Activated CD8-positive, alpha-beta T cell treated with anti-CD3 and anti-CD28 coated beads, Interleukin-2, amount 10 ng/mL, durations not matched to agents 7 days and 5 days (primary cell): ENCODE measurements at places on chromosomes 7 and 10. TPM values are rescaled to one million over a fixed set of nuclear protein-coding genes. Genes with fewer than 3 reads are reported as not detected.
A peak's percentile ranks its signal among the peaks of the same experiment; 100 is the strongest.

DNA sequence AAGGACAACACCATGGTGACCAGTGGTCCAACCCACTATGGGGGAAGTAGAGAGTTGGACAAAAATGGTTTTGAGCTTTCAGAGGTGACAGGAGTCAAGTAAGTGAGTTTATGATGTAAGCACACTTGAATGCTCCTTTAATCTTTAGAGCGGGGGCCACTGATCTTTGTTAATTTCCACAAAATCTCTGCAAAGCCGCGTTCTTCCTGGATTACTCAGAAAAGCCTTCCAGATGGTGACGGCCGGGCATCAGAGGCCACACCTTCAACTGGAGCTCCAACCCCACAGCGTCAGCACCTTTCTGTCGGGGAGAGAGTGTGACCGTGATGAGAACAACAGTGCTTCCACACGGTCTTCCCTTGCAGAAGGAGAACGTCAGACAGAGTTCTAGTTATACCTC is 35.2 kb upstream of the KLF6 start:
- no peak overlapping the region for H3K27ac ChIP-seq
- H3K4me1 ChIP-seq, result peaks cover 15% of the 10 kb centered on the region
- no peak for DNase-seq
- H3K27me3 ChIP-seq, result no peaks in the 10 kb centered on the region
- peaks cover 4% of the 10 kb centered on the region for H3K36me3 ChIP-seq
- H3K4me3 ChIP-seq, result no peak overlapping the region

DNA sequence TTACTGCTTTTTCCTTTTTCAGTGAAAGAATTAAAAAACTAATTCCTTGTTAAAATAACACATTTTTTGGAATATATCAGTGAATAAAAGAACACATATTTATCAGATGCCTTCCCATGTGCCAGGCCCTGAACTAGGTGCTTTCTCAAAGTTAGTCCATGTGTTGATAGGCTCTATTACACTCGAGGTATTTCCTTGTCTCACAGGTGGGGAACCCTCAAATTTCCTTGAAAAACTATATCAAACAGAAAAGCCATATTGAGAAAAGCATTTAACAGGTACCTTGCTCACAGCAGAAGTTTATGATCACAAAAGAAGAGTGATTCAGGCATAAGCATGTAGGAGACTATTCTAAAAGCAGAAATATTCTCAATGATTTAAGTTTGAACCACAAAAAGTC is 75.6 kb upstream of the OGDHL start:
- no peaks in the 10 kb centered on the region for H3K27me3 ChIP-seq
- no peak overlapping the region for H3K27ac ChIP-seq
- DNase-seq, result no peak

GRCh38 chr7:84744385-84744784 is 442.5 kb downstream of the SEMA3D start:
- H3K4me1 ChIP-seq, result no peaks in the 10 kb centered on the region
- no peak overlapping the region for H3K27ac ChIP-seq
- H3K4me3 ChIP-seq, result no peak overlapping the region
- H3K27me3 ChIP-seq, result no peaks in the 10 kb centered on the region

DNA sequence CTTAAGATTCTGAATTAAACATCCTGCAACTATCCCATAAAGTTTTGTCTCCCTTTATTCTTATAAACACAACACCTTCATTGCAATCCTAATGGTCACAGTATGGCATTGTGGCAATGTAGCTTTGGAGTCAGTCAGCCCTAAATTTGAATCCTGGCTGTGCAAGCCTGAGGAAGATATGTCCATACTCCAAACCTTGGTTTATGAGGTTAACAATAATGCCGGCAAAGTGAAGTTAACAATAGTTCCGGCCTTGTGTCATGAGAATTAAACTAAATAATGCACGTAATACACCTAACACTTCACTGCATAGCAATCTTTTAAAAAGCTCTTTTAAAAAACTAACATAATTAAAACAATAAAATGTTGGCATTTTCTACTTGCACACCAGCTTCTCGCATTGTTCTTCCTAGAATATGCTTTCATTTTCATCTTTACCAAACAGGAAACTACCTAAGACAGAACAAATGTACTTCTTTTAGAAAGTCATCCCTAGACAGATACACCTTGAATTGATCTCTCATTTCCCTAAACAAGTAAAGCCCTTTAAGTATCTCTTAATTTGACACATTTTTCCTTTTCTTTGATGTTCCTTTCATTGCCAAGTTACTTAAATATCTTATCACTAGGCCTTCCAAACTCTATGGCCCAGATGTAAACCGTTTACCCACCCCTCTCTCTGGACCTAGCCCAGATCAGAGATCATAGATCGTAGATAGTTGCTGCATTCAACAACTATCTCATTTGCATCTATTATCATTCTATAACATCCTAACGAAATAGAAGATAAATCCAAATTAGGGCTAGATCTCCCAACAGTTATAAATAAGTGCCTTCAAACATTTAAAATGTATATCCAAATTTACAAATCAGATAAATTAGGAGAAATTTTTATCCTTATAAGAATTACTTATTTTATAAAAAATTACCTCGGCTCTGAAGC is 66.7 kb downstream of the CREB3L2 start:
- no peaks in the 10 kb centered on the region for H3K27me3 ChIP-seq
- no peak for DNase-seq
- H3K27ac ChIP-seq, result peak overlapping the region; percentile 92

GRCh38 chr10:22324413-22324812 is 3.5 kb downstream of the BMI1 start:
- peak overlapping the region; percentile 81 for H3K4me3 ChIP-seq
- H3K36me3 ChIP-seq, result peaks cover 31% of the 10 kb centered on the region
- H3K27me3 ChIP-seq, result peaks cover 43% of the 10 kb centered on the region
- H3K27ac ChIP-seq, result no peak overlapping the region
- peaks cover 47% of the 10 kb centered on the region for H3K4me1 ChIP-seq
- no peak for DNase-seq

DNA sequence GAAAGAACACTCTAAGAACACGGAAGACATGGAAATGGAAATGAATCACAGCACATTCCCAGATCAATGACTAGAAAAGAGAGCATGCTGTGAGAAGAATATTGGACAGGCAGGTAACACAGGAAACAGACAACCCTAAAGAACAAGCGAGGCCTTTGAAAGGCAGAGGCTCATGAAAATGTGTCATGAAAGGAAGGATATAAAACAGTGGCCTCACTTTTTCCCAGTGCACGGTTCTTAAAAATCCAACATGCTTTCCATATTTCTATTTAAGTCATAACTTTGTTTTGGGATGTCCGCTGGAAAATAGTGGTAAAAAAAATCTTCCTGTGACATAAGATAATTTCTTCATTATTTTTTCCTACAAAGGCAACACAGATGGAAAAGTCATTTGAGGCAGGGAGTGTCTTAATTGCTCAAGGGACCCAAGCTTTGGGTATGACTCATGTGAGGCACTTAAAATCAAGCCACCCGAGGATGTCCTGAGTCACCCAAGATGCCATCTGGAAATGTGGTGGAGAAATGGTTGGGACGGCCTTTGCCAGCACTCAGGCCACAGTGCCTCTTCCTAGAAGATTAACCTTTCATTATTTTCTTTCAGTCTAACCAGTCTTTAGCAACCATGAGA is 17.0 kb downstream of the ITIH5 start:
- H3K4me1 ChIP-seq, result no peaks in the 10 kb centered on the region
- H3K27ac ChIP-seq, result no peak overlapping the region
- no peak for DNase-seq
- H3K27me3 ChIP-seq, result peaks cover 23% of the 10 kb centered on the region
- no peaks in the 10 kb centered on the region for H3K36me3 ChIP-seq

DNA sequence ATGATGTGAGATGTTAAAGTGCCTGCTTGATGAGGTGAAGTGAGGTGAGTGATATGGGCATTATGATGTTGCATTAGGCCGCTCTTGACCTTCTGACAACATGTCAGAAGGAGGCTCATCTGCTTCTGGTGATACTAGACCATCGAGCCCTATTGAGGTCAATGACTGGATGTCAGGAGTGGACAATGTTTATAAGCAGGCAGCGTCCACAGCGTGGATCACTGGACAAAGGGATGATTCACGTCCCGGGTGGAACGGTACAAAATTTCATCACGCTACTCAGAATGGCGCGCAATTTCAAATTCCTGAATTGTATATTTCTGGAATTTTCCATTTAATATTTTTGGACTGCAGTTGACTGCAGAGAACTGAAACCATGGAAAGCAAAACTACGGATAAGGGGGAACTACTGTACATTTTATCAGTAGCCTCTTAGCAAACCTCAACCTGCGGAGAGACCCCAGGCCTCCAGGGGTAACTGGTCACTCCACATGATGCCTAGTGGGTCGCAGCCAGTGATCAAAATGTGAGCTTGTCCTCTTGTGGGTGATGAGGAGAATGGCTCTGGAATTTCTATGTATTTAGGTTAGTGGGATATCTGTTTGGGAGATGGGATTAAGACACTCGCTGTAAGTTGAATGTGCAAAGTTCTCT is 5.7 kb upstream of the ZCCHC24 start:
- DNase-seq, result no peak
- H3K4me3 ChIP-seq, result no peak overlapping the region
- peaks cover 7% of the 10 kb centered on the region for H3K4me1 ChIP-seq

- no peaks in the 10 kb centered on the region for H3K4me1 ChIP-seq
- no peaks in the 10 kb centered on the region for H3K36me3 ChIP-seq
- H3K27me3 ChIP-seq, result no peaks in the 10 kb centered on the region
- no peak overlapping the region for H3K4me3 ChIP-seq
- no peak for DNase-seq
Measured at GRCh38 chr7:83347945-83348444, 185.3 kb upstream of the PCLO start.

DNA sequence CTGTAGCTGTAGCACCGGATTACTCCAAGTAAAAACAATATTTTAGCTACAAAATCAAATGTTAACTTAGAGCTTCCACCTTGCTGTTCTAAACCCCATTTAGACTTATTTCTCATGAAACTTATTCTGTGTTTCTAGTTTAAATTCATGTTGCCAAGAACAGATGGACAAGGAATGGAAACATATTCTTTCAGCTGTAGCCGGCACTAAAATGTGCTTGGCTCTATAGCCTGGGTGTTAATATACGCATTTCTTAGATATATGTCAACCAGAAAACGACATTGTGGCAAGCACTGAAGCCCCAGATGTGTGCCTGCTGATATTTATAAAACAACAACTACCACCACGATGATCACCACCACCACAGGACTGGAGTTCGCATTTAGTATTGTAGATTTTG is 190.3 kb upstream of the ETV1 start:
- H3K27me3 ChIP-seq, result no peaks in the 10 kb centered on the region
- no peak for DNase-seq
- H3K4me3 ChIP-seq, result no peak overlapping the region

- H3K4me1 ChIP-seq, result no peaks in the 10 kb centered on the region
- no peak overlapping the region for H3K27ac ChIP-seq
- no peaks in the 10 kb centered on the region for H3K36me3 ChIP-seq
- H3K27me3 ChIP-seq, result no peaks in the 10 kb centered on the region
- no peak for DNase-seq
Measured at GRCh38 chr10:123309731-123310130, 155.5 kb downstream of the BUB3 start.

GRCh38 chr10:43204943-43205671 is 61.8 kb downstream of the RASGEF1A start:
- H3K4me1 ChIP-seq, result peaks cover 15% of the 10 kb centered on the region
- no peaks in the 10 kb centered on the region for H3K36me3 ChIP-seq
- peak; percentile 78 for DNase-seq
- H3K4me3 ChIP-seq, result no peak overlapping the region

- no peaks in the 10 kb centered on the region for H3K27me3 ChIP-seq
- H3K4me3 ChIP-seq, result no peak overlapping the region
- H3K36me3 ChIP-seq, result no peaks in the 10 kb centered on the region
- H3K4me1 ChIP-seq, result peaks cover 9% of the 10 kb centered on the region
- H3K27ac ChIP-seq, result no peak overlapping the region
- no peak for DNase-seq
Measured at GRCh38 chr10:132294561-132295318, 13.0 kb downstream of the STK32C start.

DNA sequence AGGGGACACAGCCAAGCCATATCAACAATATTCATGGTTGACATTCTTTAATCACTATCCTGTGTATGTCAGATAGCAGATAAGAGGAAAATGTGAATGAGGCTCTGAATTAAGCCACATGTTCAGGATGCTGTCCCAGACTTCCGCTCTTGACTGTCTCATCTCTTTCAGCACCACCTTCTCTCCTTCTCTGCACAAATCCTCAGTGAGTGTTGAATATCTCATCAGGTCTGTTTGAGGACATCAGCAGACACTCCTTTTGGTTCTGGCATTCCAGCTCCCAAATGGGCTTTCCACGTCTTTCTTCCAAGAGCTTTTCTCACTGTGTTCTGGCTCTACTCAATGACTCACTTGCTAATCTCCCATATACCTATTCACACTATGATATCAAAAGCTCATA is 321.7 kb downstream of the GALNT17 start:
- no peaks in the 10 kb centered on the region for H3K36me3 ChIP-seq
- no peak for DNase-seq
- no peak overlapping the region for H3K4me3 ChIP-seq
- H3K4me1 ChIP-seq, result no peaks in the 10 kb centered on the region

DNA sequence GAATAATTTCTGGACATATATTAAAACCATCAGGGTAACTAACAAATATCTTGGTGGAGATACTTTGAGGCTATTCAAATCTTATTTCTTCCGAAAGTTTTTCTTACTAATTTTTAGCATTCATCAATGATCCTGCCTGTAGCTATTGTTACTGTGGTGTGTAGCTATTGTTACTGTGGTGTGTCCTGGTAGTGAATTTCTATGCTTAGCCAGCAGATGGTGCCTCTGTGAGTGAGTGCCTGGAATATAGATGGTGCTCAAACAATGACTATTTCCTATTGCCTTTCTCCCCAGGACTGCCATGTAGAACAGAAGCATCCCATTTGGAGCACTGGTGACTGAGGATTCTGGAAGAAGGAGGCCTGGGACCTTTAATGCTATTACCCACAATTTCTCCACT is 245.7 kb downstream of the CCSER2 start:
- H3K4me1 ChIP-seq, result no peaks in the 10 kb centered on the region
- no peak overlapping the region for H3K4me3 ChIP-seq
- H3K27ac ChIP-seq, result no peak overlapping the region
- no peak for DNase-seq
- no peaks in the 10 kb centered on the region for H3K36me3 ChIP-seq

- H3K27me3 ChIP-seq, result peaks cover 91% of the 10 kb centered on the region
- H3K4me3 ChIP-seq, result no peak overlapping the region
- peaks cover 32% of the 10 kb centered on the region for H3K4me1 ChIP-seq
- peak; percentile 58 for DNase-seq
Measured at GRCh38 chr10:100730725-100731406, 14.5 kb upstream of the PAX2 start.

DNA sequence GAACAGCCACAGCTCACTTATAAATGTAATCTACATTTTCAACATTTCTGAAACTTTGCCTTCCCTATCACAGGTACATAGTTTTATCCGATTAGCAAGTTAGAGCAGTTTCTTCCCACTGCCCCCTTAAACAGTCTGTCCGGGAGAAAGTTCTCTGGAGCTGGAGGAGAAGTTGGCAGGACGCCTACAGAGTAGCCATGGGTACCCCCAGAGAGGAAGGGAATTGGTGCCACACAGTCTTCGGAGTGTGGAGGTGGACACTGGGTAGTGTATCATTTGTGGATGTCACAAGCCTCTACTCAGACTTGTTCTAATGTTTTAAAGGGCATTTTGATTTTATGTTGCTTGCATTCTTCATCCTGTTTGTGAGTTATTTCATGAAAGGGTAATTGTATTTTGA is 39.0 kb downstream of the TAF3 start:
- DNase-seq, result no peak
- no peak overlapping the region for H3K27ac ChIP-seq
- no peaks in the 10 kb centered on the region for H3K27me3 ChIP-seq
- peaks cover 24% of the 10 kb centered on the region for H3K36me3 ChIP-seq

HOXA10 gene
- not detected for total RNA-seq

FAM25G gene
- not detected for total RNA-seq

RNLS gene
- total RNA-seq, result 2.5 TPM

CNPY1 gene
- total RNA-seq, result not detected

ZSCAN25 gene
- total RNA-seq, result 34.8 TPM

CCDC172 gene
- total RNA-seq, result not detected

ZNF365 gene
- not detected for total RNA-seq

ENTPD1 gene
- total RNA-seq, result 14.2 TPM
